Natural killer cell (primary cell): ENCODE measurements at places on chromosomes 5 and 9. TPM values are rescaled to one million over a fixed set of nuclear protein-coding genes. Genes with fewer than 3 reads are reported as not detected.

GRCh38 chr9:135074354-135075233 is 12.9 kb upstream of the OLFM1 start:
- DNase-seq: no peak

ZDHHC11B gene
- total RNA-seq: 0.85 TPM

- DNase-seq: no peak
Observed at GRCh38 chr5:160961038-160961437, 109.0 kb upstream of the ATP10B start.

DNA sequence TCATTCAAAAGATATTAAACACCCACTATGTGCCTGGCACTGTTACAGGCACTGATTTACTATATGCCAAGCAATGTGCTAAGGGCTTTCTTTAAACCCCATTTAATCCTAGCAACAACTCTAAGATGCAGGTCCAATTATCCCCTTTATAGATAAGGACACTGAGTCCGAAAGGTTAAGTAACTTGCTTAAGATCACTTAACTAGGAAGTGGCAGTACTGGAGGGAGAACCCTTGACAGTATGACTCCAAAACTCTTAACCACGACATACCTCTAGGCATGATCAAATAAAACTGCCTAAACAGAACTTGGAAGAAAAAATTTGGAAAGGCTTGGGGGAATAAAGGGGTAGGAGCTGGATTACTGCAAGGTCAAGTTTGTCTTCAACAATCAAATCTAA is 1.7 kb downstream of the RAB14 start:
- DNase-seq: peak; percentile 19

DNA sequence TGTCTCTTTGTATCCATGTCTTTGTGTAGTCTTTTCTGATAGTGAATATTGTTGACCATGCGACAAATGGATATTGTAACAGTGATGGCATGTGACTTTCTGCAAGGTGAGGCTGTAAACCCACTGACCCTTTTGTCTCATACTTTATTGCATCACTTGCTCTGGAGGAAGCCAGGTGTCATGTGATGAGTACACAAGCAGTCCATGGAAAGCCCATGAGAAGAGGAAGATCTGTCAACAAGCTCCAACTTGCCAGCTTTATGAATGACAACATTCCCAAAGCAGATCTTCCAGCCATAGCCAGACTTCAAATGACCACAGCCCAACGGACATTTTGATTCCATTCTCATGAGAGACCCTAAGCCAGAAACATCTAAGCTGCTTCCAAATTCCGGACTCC is 450.1 kb upstream of the ACTBL2 start:
- no peak for DNase-seq

GRCh38 chr5:104541141-104541785 is 978.7 kb upstream of the NUDT12 start:
- no peak for DNase-seq

PCDHA3 gene
- not detected for total RNA-seq

- DNase-seq: no peak
Observed at GRCh38 chr9:91177661-91178280, 183.9 kb downstream of the AUH start.

- DNase-seq: no peak
Observed at GRCh38 chr5:38755181-38755580, 90.6 kb upstream of the OSMR start.

FAM174A gene
- total RNA-seq: 10.4 TPM

ADAMTSL1 gene
- total RNA-seq: not detected

DNA sequence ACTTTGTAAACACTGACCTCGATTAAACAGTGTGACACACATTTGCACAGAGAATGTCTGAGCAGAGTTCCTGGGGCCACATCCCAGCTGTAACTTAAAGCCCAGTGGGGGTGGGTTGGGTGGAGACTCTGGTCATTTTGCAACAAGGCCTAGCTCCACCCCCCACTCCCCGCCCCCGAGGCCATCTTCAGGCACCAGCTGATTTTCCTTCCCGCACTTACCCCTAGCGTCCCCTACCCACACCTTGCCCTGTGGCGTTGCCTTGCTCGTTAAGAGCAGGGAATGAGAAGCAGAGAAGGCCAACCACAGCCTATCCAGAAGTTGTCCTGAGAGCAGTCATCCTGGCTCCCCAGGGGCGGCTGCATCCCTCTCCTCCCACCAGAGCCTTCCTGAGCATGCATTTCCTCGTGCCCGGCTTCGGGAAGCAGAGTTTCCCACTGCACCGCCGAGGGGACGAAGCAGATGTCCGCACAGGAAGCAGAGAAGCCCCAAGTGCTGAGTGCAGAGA is 101.7 kb upstream of the SARDH start:
- no peak for DNase-seq

EIF4E1B gene
- not detected for total RNA-seq

DNA sequence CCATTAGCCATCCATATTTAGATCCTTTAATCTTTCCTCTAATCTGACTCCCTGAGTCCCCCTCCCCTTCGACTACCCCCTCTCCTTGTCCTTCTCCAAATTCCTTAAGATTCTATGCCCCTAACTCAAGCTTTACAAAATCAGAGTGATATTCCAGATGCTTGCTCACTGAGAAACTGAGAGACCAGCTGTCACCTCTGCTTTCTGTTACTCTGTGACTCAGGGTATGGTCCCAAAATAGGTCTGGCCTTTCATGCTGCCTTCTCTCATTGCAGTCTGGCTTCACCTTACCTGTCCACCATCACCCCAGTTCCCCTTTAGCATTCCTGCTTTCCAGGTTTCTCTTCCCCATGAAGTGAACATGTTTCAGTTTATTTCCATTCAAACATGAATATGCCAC is 383.3 kb upstream of the SLC30A5 start:
- no peak for DNase-seq

GLDC gene
- total RNA-seq: 4.6 TPM

- DNase-seq: no peak
Observed at GRCh38 chr5:153067869-153068268, 422.6 kb upstream of the GRIA1 start.

GRCh38 chr9:22379272-22379671 is 67.4 kb upstream of the DMRTA1 start:
- DNase-seq: no peak

SH3RF2 gene
- total RNA-seq: 0.28 TPM

GRCh38 chr5:87076931-87077330 is 190.8 kb upstream of the RASA1 start:
- DNase-seq: no peak

DNA sequence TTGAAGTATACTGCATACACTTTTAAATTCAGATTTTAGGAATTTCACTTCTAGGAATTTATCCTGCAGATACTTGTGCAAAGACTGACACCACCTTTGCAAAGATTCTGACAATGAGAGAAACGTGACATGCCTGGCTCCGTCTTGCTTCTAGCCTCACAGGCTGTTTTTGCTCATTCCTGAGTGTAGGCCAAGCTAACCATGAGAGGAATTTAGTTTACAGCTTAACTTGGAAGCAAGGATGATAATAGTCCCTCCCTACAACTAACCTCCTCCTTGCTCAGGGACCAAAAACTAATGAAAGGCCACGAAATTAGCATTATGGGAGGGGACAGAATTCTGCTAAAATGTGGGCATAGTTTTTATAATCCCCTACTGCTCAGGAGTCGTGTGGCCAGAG is 31.1 kb downstream of the C5orf22 start:
- no peak for DNase-seq

AK6 gene
- total RNA-seq: 9.7 TPM

CDH9 gene
- not detected for total RNA-seq

EMB gene
- 199 TPM for total RNA-seq

GRCh38 chr9:78439190-78439865 is 142.4 kb downstream of the PSAT1 start:
- DNase-seq: peak; percentile 45

GRCh38 chr9:33159777-33160127 is 7.4 kb downstream of the B4GALT1 start:
- peak; percentile 86 for DNase-seq
